AG04449 (cell line): ENCODE measurements at places on chromosomes 12 and 14.

DNA sequence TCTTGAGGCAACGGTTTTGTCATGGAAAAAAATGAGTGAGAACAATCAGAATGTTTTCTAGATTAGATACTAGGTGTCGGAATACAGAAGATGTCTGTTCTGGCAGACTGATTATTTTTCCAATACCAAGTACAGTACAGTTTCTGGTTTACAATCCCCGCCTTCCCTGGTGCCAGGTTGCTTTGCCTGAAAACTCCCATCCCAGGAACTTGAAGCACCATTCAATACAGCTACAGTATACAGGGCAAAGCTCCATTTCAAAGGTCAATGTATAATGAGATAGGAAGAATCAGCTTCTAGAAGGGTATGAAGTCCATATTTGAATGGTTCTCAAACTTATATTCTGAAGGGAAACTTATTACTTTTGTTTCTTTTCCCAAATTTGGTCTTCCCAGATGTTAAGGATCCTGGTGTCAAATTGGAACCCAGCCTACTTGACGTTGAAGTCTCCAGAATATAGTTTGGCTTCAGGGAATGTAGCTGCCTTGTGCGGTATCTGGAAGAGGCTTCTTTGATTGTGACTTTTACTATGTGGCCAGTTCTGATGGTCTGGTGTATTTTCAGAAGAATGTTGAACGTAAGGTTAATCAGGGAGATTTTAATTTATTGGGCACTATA lies 238.0 kb upstream of the ATP2B1 start:
- DNase-seq, result no peak

- DNase-seq, result no peak
These were observed 118.4 kb upstream of the EVL start for GRCh38 chr14:99946652-99947489.

- no peak for DNase-seq
These were observed 3.4 kb upstream of the KRT80 start for GRCh38 chr12:52195065-52195730.

DNA sequence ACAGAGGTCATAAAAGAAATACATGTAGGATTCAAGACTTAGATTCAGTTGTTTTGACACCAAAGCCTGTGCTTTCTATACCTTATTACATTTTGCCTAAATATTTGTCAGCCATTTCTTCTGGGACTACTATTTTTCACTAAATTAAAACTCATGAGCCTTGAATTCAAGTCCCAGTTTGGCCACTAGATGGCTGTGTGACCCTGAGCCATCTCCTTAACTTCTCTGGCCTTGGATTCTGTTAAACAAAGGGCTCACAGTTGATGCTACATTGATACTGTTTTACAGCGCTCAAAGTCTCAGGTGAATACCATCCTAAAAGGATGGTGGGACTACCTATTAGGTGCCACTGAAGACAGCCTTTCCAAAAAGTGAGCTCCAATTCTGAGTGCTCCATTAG lies 39.6 kb upstream of the CCDC198 start:
- DNase-seq, result no peak

DNA sequence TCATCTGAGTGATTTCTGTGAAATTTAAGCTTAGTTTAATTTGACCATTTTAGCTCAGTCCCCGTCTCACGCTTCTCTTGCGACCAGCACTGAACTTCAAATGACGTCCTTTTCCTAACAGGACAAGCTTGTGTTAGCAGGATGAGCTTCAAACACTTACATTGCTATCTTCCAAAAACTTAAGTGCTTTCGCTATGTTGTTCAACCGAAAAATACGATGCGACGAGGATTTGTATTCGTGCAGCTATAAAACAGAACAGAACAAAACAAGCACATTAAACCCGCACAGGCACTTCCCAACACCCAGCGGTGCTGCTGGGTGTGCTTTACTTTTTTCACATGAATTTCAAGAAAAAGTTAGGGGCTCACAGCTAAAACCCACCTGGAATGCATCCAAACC lies 64.2 kb upstream of the DICER1 start:
- DNase-seq, result no peak

GRCh38 chr14:98949481-98950135 lies 322.4 kb downstream of the BCL11B start:
- DNase-seq, result no peak

GRCh38 chr14:69318241-69318640 lies 58.3 kb downstream of the GALNT16 start:
- no peak for DNase-seq

DNA sequence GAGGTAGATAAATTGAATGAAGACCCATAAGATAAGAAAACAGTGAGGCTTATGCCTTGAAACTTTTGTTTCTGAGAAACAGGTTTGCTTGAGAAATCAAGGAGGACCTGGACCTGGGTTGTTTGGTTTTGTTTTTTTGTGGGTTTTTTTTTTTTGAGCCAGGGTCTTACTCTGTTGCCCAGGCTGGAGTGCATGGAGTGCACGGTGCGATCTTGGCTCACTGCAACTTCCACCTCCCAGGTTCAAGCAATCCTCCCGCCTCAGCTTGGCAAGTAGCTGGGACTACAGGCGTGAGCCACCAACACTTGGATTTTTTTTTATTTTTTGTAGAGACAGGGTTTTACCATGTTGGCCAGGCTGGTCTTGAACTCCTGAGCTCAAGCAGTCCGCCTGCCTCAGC lies 9.0 kb upstream of the PPTC7 start:
- DNase-seq, result no peak

- no peak for DNase-seq
These were observed 45.4 kb upstream of the TESC start for GRCh38 chr12:117144599-117144998.

DNA sequence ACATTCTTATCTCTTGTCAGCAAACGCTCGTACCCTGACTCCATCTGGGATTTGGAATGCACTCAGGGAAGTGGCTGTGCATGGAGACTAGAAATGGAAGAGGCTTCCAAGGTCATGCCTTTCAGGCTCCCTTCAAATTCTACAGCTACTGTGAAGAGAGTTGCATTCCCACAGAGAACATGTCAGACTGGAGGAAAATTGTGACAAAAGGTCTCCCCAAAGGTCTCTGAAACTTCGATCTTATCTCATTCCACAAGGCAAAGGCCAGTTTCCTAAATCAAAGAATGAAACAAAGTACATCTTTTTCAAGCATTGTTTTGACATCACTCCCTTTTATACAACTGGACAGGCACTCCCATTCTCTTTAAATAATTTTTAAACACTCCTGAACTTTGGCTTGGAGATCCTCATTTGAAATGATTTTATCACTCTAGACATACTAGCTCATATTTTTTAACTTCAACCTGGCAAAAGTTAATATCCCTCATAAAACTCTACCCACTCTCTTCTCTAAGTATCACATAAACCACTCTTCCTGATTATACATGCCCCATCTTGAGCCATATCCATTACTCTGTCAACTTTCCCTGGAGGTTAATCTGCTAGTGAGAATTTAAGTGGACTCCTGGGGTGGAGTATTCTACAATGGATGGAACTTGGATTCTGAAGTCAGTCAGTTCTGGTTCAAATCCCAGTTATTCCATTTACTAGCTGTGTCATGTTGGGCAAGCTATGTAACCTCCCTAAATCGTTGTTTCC lies 218.1 kb upstream of the HMGA2 start:
- DNase-seq, result no peak

DNA sequence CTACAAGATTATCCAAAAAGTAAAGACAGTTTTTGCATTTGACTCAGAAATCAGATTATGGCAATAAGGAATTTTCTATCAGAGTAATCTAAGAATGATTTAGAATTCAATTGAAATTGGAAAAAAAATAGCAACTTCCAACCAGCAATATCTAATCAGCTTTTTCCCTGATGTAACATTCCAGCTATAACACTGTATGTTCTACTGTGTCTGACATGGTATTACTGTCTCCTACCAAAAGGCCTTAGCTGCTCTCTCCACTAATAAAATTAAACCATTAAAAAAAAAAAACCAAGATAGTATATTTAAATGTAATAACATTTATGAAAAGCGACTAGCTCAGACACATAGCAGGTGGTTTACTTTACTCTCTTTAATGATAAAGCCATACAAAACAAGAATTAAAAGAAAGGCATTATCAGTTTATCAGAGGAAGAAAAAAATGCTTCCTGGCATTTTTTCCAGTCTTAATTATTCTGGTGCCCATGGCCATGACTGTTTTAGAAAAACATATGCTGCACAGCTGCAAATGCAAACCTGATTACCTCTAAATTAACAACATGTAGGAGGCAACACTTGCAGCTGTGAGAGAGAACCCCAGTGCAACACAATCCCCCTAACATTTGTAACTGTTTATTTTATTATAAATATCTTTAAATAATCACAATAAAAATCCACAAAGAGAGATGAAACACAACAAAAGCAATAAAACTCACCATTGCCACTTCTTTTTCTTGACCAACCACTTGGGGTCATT lies 28.8 kb downstream of the PHLDA1 start:
- no peak for DNase-seq

GRCh38 chr12:24586293-24586692 lies 362.6 kb downstream of the BCAT1 start:
- no peak for DNase-seq

GRCh38 chr12:120228041-120228290 lies 27.1 kb upstream of the RPLP0 start:
- no peak for DNase-seq

- no peak for DNase-seq
These were observed 183.0 kb upstream of the CAND1 start for GRCh38 chr12:67086116-67086515.

GRCh38 chr12:17159506-17160300 lies 553.7 kb upstream of the LMO3 start:
- DNase-seq, result no peak

- DNase-seq, result no peak
These were observed 47.3 kb upstream of the GTF2A1 start for GRCh38 chr14:81268016-81268416.

- DNase-seq, result no peak
These were observed 1.2 kb downstream of the PAWR start for GRCh38 chr12:79689477-79690141.

GRCh38 chr12:57238854-57239554 lies 9.5 kb downstream of the SHMT2 start:
- DNase-seq, result no peak

DNA sequence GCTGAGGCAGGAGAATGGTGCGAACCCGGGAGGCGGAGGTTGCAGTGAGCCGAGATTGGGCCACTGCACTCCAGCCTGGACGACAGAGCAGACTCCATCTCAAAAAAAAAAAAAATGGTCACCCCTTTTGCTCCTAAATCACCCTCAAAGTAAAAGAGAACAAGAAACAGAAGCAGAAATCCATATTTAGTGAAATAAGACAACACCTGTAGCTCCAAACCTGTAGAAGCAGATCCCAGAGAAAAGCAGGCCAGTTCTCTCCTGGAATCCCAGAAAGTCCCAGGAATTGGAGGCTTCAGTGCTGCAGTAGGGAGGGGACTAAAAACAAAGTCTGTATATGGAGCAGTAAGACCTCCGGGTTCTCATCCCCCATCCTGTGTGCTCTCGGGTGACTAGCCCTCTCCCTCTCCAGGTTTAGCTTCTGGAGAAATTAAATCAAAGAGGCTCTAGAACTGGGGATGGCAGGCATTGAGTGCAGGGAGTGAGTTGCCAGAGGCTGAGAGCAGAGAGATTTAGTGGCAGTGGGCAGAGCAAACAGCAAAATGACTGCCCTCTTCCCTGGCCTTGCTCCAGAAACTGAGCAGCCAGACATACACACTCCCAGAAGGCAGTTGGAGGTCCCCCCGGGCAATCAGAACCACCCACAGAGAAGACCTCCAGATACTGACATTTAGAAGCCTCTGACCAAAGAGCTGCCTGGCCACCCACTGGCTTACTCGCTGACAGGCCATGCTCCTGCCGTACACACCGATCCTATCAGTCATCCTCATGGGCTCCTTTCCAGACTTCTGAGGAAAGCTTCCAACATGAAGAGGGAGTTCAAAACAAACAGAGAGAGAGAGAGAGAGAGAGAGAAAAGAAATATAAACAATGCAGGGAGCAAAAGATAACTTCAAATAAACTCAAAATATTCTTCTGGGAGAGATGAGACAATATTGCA lies 6.3 kb upstream of the MLXIP start:
- peak; percentile 83 for DNase-seq

DNA sequence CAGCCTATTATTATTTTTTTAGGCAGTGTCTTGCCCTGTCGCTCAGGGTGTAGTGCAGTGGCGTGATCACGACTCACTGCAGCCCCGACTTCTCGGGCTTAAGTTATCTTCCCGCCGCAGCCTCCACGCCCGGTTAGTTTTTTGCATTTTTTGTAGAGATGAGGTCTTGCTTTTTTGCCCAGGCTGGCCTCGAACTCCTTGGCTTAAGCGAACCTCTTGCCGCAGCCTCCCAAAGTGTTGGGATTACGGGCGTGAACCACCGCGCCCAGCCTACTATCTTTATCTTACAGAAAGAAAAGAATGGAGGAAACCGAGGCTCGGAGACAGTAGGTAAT lies 507 bp upstream of the PTPN11 start:
- no peak for DNase-seq

GRCh38 chr12:112841906-112842305 lies 50.4 kb downstream of the RPH3A start:
- no peak for DNase-seq

- DNase-seq, result peak; percentile 46
These were observed 75.3 kb downstream of the AACS start for GRCh38 chr12:125140279-125141209.

DNA sequence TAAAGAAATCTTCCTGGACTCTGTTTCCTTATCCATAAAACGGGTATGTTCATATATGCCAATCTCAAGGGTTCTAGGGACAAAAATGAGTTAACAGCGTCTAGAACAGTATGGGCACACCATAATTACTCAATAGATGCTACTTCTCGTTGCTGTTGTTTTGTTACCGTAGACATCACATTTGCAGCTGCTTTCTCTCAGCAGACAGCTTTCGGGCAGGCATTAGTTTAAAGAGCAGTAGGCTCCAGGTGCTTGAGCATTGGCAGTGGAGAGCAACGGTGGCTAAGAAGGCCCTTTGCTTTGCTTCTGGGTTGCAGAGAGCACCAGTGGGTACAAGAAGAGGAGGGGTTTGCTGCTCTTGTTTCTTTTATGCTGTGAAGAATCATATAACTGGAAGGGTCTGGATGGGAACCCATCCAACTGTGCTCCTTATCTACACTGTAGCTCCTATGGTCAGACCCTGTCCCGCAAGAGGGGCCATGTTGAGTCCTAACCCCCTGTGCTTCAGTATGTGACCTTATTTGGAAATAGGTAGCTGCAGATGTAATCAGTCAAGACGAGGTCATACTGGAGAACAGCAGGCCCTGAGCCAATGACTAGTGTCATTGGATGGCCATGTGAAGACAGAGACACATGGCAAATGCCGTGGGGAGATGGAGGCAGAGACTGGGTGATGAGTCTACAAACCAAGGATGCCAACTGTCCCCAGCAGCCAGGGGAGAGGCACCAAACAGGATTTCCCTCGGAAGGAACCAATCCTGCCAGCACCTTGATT lies 120.0 kb downstream of the RBM19 start:
- no peak for DNase-seq

DNA sequence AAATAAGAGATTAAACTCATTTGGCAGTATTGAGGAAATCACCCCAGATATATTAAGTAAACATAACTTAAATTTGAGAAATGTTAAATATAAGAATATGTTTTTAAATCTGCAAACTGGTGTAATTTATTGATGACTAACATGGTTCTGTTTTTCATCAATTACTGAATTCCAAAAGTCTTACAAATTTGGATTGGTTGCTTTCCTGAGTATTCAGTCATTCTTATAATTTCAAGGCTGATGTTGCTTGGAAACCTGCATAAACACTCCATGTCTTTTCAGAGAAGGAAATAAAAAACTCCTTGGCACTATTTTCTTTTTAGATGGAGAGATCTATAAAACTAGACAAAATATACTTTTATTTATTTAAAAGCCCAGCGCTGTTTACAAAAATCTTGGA lies 71.7 kb downstream of the NOVA1 start:
- DNase-seq, result no peak

GRCh38 chr14:105700622-105701288 lies 174.4 kb downstream of the TMEM121 start:
- no peak for DNase-seq
